MCF 10A (cell line): ENCODE measurements at places on chromosomes 4 and X. TPM values are rescaled to one million over a fixed set of nuclear protein-coding genes. Genes with fewer than 3 reads are reported as not detected.

The NPNT gene
- 0.09 TPM in 1 of 2 replicates, not detected in the other for total RNA-seq

The CRMP1 gene
- total RNA-seq = not detected in 2 replicates

The DLG3 gene
- total RNA-seq = 12.8 and 20.1 TPM in 2 replicates

The TRAM1L1 gene
- total RNA-seq = 0.75 and 0.76 TPM in 2 replicates

The PPP4R3C gene
- not detected in 2 replicates for total RNA-seq

The C1QTNF7 gene
- not detected in 2 replicates for total RNA-seq

The RASGEF1B gene
- total RNA-seq = 4.8 and 5.4 TPM in 2 replicates

The ODAPH gene
- not detected in 2 replicates for total RNA-seq

The RTL9 gene
- not detected in 2 replicates for total RNA-seq

The CFAP299 gene
- total RNA-seq = 0.33 TPM in 1 of 2 replicates, not detected in the other

The CXCL1 gene
- total RNA-seq = 35.0 and 49.3 TPM in 2 replicates

GRCh38 chrX:5397409-5397808, 831.3 kb downstream of the NLGN4X start:
- DNase-seq = no peak

GRCh38 chrX:35499071-35499862, 298.9 kb upstream of the MAGEB16 start:
- no peak for DNase-seq

- DNase-seq = no peak
Measured at GRCh38 chrX:82196866-82197265, 995.0 kb downstream of the SH3BGRL start.

GRCh38 chrX:13570261-13570605, 832 bp downstream of the EGFL6 start:
- DNase-seq = no peak

DNA sequence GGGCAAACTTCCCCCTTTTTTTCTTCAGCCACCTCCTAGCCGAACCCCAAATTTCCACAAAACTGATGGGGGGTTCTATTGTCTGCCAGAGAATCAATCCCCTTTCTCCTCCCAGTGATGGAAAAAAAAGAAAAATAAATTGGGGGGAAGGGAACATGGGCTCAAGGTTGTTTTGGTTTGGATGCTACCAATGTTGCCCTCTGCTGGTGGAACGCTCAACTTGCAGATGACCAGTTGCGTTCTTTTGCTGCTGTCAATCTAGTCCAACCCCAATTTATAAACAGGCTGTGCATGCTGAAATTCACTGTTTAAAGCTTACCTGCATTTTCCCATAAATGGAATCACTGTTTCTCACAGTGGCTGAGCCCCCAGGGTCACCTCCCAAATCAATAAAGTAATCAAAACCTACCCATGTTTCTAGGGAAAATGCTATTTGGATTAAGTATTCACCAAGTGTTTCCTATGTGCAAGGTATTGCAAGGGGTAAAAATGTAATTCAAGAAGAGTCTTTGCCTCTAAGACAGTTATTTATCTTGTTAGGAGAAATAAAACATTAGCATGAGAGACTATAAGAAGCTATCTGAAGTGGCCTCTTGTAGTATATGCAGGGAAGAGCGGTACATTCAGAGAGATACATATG, 116.7 kb upstream of the TMEM164 start:
- DNase-seq = peak; percentile 66

DNA sequence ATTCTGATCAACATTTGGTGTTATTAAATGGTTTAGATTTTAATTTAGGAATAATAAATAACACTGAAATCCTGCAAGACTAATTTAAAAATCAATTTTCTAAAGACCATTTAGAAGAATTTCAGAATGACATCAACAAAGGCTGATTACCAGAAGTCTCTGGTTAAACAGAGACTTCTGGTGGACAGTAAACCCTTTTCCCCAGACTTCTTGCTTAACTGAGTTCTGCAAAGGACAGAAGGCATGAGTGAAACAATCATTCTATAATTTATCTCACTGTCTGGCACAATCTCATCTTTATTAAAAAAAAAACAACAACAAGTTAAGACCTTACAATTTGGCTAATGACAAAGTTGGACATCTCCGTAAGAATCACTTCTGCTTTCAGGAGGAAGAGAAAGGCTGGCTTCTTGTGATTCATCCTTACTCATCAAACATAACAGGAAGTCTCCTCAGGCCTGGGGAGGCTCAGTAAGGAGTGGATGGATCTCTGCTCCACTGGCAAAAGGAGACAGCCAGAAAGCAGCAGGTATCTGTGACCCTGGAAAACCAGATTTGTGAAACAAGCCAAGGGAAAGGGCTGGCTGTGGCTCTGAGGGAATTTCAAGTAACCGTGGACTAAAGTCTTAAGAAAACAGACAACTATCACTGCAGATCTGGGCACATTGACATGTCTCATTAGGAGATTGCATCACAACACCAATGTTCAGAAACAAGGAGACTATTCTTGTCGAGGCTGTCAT, 908 bp upstream of the TLR6 start:
- DNase-seq = peak; percentile 92

DNA sequence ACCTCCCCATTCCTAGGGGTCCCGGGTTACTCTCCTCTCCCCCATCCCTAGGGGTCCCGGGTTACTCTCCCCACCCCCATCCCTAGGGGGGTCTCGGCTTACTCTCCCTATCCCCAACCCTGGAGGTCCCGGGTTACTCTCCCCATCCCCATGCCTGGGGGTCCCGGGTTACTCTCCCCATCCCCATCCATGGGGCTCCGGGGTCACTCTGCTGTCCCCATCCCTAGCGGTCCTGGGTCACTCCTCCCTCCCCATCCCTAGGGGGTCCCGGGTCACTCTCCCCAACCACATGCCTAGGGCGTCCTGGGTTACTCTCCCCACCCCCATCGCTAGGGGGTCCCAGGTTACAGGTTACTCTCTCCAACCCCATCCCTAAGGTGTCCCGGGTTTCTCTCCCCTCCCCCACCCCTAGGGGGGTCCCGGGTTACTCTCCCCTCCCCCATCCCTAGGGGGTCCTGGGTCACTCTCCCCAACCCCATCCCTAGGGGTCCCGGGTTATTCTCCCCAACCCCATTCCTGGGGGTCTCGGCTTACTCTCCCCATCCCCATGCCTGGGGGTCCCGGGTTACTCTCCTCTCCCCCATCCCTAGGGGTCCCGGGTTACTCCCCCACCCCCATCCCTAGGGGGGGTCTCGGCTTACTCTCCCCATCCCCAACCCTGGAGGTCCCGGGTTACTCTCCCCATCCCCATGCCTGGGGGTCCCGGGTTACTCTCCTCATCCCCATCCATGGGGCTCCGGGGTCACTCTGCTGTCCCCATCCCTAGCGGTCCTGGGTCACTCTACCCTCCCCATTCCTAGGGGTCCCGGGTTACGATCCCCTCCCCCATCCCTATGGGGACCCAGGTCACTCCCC, 821 bp downstream of the ASMTL start:
- no peak for DNase-seq

DNA sequence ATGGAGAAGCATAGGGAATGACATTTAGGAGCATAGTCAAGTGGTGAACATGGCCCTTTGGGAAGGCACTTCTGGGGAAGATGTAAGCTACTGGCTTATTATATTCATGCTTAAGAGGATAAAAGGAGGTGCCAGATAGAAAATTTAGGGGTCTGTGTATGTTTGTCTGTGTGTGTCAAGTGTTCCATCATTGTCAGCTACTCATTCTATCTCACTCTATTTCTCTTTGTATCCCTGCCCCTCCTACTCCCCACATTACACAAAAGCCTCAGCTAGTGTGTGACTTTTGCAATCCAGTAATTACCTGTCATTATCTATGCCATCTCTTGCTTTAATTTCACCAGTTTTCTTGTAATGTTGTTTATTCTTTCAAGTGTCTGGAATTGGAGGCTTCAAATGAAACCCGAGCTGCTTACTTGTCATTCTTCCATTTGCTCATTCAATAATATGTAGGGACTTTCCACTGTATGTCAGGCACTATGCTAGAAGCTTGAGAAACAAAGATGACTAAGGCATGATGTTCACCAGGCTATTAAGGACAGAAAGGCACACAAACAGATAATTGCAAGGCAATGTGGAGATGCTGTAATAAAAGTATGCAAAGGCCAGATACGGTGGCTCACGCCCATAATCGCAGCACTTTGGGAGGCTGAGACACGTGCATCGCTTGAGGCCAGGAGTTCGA, 229.8 kb upstream of the TEX13C start:
- peak; percentile 47 for DNase-seq

- DNase-seq = no peak
Measured at GRCh38 chr4:158131027-158131426, 41.8 kb downstream of the GASK1B start.

- peak; percentile 67 for DNase-seq
Measured at GRCh38 chr4:10033191-10033881, 12.0 kb upstream of the SLC2A9 start.

DNA sequence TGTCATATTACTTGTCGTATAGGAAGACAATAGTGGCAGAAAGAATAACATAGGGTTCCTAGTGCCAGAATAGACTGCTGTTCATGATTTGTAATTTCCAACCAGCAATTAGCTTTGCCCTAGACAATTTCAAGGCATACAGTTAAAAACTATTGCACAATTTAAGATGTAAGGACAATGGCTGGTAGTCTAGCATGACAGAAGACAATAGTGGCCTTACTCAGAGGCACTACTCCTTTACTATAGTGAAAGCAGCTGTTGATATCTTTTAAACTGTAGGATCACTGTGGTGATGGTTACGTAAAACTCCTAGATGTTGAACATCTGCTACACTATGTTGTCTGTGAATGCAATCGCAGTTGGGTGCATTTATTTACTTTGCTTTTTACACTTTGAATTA, 234.5 kb downstream of the RBMX2 start:
- no peak for DNase-seq

DNA sequence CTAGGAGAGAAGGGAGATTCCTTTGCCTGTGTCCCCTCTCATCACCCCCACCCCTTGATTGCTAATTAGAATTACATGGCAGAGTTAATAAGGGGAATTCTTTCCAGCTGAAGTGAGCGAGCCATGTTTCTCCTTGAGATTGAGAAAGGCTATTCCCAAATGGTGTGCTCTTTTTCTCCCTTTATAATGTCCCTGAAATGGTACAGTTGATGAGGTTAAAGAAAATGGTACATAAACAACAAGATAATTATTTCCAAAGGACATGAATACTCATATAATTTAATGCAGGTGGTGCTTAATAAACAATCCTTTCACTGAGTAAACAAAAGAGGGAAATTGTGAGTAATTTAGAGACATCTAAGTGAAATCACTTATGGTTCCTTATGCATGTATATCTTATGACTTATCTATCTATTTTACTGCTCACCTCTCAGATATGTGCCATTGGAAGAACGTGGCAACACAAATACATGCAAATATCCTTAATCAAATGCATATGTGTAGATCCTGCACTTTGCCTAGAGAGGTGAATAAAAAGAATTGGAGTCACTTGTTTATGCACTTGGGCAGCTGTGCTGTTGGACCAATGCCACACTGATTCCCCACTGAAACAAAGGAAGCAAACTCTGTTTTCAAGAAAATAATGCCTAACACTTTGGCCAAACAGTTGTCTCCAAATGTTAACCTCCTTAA, 106.6 kb upstream of the WDR44 start:
- no peak for DNase-seq

DNA sequence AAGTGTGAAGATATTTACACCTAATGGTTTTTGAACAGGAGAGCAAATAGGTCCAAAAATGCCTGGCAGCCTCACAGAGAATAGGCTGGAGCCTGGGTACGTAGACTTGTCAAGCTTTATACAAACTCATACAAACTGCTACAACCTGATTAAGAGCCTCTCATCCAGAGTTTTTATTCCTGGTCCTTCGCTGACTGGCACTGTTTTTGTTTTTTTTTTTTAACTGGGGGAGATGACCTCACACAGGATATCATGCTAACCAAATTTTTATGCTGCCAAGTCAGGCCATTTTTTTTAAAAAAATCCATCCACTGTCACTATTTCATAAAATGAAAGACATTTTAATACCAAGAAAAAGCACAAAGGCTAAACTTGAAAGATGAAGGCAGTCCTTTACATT, 1.9 kb downstream of the FAM114A1 start:
- no peak for DNase-seq

DNA sequence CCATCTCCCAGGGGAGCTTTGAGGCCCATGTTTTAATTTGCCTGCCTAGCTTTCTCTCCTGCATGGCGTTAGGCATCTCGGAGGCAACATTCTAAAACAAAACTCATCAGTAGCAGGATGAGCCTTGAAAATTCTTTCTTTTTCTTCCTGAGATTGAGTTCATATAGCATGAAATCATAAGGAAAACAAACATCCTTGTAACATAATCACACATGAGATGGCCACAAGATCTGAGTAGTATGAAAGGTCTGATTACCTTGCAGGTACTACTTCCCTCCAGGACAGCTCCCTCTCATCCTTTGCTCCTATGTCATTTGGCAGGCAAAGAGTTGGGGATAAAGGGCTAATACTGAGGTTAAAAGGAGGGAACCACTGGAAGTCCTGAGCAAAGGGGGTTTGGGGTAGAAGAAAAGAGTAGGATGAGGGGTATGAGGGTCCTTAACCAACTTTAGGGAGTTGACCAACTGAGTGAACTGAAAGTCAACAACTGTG, 37.5 kb upstream of the CXCL8 start:
- DNase-seq = no peak

- no peak for DNase-seq
Measured at GRCh38 chr4:169272265-169272886, 1.6 kb upstream of the SH3RF1 start.

DNA sequence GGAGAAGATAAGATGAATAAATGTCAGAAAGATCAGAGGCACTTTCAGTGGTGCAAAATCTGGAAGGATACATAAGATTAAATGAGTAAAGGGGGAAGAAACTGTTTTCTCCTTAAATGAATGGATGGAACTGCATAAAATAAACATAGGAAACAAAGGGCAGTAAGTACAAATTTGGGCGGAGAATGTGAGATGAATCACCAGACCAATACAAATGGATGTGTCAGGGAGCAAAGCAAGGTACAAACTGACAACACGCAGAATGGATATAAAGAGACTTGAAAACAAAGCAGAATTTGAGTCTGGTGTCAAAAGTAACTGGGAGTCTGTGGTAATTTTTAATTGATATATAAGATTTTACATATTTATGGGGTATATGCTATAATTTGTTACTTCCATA, 175.3 kb upstream of the PCDH18 start:
- peak; percentile 44 for DNase-seq

GRCh38 chr4:136931781-136932180, 600.5 kb downstream of the PCDH18 start:
- DNase-seq = no peak

GRCh38 chrX:9465380-9466123, 694 bp downstream of the TBL1X start:
- no peak for DNase-seq

- no peak for DNase-seq
Measured at GRCh38 chr4:157509341-157509740, 288.8 kb downstream of the GRIA2 start.

DNA sequence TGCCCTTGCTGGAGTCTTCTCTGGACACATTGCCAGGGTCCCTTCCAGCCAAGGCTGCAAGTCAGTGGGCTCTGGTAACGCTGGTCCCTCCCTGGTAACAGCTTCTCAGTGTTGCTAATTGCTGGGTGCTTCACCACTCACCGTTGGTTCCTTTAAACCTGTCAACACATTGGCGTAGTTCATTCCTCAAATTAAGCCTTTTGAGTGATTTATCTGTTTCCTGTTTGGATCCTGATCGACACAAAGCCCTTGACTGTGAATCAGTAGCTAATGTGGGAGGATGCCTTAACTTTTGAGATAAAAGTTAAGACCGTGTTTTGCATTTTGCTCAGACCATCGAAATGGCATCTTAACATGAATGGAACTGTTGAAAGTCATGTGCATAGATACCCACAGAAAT, 125.9 kb downstream of the AMELX start:
- no peak for DNase-seq
